Fibroblast of skin of abdomen (primary cell): ENCODE measurements at places on chromosomes 5 and 9.

DNA sequence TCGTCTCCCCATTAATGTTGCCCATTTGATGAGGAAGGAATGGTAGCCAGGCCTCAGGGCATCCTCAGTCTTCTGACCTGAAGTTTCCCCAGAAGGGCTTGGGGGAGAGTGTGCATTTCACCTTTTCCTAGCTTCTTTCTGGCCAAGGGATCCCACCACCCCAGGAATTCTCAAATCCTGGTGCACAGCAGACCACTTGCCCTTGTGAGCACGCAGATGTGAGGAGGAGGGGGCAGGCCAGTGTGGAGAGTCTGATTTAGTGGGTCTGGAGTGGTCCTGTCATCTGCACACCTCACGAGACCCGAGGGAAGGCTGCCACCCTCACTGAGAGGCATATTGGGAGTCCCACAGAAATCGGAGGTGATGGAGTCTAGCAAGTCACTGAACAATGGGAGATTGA lies 64.3 kb downstream of the CXXC5 start:
- no peak for DNase-seq

DNA sequence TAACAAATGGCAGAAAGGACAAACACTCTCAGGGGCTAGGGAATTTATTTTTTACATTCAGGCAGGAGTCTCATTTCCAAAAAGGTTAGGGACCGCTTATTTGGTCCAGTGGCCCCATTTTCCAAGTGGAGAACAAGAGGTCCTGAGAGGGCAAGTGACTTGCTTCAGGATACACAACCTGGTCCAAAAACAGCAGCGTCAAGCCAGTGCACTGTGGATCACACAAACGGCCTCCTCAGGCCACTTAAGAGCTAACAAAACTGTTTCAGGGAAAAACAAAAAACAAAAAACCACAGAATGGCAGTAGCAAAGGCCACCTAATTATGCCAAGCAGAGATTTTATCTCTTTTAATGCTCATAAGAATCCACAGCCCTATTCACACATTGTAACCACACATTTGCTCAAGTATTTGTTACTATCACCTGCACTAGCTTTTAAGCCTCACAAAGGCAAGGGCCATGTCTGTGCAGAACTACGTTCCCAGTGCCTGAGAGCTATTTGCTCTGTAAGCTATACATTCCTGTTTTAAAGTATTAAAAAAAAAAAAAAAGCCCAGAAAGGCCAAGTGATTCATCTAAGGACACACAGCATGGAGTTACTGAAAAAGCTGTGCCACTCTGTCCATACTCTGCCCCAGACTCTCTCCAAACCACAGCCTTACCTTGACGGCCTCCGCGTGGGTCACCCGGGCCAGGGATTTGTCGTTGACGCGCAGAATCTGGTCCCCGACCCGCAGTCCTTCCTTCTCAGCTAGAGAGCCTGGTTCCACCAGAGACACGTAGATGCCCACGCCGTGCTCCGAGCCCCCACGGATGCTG lies 1.5 kb downstream of the WHRN start:
- DNase-seq = no peak

DNA sequence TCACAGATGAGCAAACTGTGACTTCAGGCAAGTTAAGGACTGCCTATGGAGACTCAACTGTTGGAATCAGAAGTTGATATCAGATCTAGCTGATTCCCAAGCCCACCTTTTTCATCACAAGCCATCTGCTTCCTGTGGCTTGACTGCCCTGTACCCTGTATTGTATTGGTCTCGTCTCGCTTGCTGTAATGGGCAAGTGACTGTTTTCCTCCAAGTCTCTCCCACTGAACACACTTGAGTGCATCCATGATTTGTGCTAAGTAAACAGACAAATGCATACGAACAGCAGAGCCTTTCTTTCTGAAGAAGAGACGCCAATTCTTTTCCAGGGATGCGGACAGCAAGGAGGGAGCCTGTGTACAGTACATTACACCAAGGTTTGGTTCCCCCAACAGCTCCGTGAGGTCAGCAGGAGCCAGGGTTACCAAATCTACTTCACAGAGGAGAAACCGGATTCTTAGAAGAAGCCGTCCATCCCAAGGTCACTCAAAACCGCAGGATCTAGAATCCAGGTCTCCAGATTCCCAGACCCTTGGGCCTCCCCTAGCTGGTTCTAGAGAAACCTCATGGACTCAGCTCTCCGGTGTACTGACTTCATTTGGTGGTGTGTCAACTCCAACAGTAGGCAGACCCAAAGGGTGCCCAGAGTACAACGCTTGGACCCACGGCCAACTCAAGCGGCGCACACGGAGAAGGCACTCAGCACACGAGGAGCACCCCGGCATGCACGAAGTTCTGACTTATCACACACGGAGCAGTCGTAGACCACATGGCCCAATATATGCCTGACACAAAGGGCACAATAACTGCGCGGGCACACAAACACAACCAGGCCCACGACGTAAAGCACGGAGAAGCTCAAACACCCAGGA lies 1.1 kb downstream of the BAG1 start:
- DNase-seq = peak; percentile 23

- peak; percentile 64 for DNase-seq
Measured at GRCh38 chr5:73815631-73816030, 189.6 kb downstream of the ARHGEF28 start.

DNA sequence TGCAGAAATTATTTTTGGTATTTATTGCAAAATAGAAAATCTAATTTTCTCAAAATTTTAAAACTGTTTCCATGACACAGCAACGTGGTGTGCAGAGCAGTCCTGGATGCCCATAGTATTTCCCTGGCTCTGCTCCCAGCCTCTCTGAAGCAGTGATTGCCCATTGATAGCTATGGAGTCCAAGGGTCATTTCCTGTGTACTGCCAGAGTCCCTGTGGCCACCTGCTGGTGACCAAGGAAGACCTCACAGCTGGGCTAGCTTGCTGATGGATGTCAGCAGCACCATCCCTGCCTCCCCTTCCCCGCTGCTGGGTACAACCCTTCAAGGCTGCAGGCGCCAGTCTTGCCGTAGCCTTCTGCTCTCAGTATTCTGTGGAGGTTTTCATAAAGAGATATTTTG lies 184.1 kb downstream of the DIRAS2 start:
- DNase-seq = no peak

GRCh38 chr9:131915181-131915580 lies 164.5 kb downstream of the MED27 start:
- peak; percentile 58 for DNase-seq

DNA sequence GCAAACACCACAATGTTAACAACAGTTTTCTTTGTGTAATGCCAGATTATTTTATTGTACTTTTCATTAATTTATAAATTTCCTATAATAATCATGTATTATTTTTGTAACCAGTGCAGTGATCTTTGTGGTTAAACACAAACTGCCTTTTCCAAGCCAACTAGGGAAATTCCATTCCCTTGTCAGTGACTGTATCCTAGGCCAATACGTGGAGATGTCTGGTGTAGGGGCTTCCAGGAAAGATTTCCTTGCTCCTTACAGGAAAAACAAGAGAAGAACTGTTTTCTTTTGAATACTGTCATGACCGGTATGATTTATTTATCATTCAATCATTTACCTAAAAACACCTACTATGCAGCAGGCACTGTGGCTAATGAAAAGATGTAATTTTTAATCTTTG lies 31.4 kb downstream of the FANCC start:
- peak; percentile 8 for DNase-seq

GRCh38 chr5:3954633-3955032 lies 359.0 kb downstream of the IRX1 start:
- no peak for DNase-seq

- no peak for DNase-seq
Measured at GRCh38 chr5:133409210-133409674, 203.1 kb downstream of the FSTL4 start.

DNA sequence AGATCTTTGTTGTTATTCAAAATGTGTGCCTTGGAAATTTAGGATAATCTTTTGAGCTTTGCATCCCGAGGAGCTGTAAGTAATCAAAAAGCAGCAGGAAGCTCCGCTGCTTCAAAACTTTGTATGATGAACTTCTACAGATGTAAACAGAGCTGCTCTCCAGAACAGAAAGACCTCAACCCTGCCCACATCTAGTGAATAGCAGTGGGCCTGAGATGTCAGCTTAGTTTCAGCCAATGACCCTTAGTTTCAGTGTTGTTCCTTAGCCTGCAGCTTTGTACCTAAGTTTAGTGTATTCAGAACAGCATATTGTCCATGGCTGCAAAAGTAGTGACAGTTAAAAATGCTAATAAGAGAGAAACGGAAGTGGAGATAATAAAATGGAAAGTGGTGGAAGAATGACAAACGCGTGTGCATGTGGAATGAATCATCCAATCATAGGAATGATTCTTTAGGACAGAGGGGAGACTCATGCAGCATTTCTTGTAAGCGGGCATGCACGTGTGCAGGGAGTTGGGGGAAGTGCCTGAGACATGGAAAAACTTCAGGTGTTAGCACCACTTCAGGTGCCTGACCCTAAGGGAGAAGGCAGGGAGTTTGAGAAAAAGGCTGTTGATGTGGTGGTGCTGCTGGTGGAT lies 24.9 kb downstream of the SNX24 start:
- peak; percentile 73 for DNase-seq

GRCh38 chr5:150307617-150308426 lies 5.1 kb upstream of the ARSI start:
- no peak for DNase-seq

GRCh38 chr9:18299449-18299848 lies 174.5 kb upstream of the ADAMTSL1 start:
- peak; percentile 31 for DNase-seq

GRCh38 chr9:108166519-108166918 lies 677.0 kb upstream of the KLF4 start:
- no peak for DNase-seq

DNA sequence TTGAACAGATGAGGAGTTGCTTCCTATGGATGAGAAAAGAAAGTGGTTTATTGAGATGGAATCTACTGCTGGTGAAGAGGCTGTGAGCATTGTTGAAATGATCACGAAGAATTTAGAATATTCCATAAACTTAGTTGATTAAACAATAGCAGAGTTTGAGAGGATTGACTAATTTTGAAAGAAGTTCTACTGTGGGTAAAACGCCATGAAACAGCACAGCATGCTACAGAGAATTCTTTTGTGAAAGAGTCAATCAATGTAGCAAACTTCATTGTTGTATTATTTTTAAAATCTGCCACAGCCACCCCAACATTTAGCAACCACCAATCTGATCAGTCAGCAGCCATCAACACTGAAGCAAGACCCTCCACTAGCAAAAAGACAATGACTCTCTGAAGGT lies 309.1 kb downstream of the SPOCK1 start:
- peak; percentile 53 for DNase-seq

DNA sequence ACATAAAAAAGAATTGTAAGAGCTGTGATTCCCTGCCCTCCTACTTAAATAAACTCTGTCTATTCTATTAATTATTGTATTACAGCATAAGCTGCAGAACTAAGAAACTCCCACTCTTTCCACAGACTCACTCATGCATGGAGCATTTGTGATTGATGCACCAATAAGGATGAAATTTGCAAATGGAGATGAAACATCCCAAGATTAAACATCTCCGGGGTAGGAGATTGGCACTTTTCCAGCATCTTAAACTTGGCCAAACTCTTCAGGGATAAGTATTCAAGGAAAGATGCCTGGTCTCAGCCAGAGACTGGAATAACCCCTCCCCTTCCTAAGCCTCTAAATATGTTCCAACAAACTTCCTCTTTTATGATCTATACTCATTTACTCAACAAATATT lies 472.0 kb downstream of the ACTL7B start:
- peak; percentile 37 for DNase-seq

DNA sequence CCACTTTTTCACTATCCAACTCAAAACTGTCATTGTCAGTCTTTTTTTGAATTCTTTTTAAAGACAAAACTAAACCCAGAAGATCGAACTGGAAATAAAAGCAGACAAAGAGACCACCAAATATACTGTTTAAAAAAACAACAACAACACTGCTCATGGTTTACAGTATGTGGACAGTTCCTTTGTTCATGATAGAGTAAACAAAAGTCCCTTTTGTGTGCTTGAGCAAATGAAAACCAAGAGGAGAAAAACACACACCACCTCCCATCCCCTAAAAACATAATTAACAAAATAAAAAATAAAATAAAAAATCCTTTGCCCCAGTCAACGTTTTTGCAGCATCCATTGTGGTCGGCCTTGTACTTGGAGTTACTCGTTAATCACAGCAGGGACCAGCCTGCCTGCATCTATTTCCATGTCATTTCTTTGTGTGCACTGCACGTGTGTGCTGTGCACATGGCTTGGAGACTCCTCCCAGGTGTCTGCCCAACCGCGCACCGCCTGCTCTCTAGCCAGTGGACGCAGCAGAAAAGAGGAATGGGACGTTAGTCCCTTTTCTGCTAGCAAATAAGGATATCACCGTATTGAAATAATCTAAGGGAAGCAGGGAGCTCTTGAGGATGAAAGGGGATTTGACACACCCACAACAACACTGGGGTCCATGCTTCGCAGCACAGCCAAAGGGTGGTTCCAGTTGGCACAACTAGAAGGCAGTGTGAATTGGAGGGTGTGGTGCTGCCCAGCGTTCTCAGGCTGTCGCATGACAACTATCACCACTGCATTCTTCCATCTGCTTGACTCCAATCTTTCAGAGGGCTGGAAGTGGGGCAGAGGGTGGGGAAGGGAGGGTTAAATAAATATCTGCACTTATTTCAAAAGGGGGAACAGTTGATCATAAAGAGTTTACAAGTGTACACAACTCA lies 130.0 kb downstream of the SEMA6A start:
- DNase-seq = no peak

GRCh38 chr5:176573564-176574296 lies 24.6 kb downstream of the CDHR2 start:
- DNase-seq = peak; percentile 33

- DNase-seq = no peak
Measured at GRCh38 chr5:150114773-150115408, 28.5 kb upstream of the CSF1R start.

GRCh38 chr9:26677965-26678706 lies 214.5 kb downstream of the CAAP1 start:
- no peak for DNase-seq

DNA sequence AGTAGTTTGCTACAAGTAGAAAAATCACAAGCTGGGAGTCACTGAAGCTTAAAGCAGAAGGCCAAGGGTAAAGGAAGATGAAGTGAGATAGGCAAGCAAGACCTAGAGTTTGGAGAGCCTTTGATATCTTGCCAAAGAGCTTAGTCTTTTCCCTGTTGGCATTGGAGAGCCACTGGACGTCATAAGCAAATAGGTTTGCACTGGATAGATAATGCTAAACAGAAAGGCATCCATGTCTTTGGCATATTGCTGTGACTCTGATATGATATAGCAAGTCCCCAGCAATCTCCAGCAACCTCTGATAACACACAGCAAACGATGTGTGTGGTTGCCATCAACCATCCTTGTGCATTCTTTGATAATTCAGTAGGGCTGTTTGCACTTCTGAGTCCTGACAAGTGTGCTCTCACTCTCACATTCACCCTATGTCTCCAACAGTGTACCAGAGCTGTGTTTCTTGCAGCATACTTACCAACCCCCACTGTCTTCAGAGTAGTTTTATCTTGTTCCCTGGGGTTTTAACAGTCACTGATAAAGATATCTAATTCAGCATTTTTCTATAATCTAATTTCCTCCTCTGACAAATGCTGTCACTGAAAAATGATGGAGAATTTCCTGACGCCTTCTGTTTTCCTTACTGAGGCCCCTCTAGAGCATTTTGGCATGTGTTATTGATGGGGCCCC lies 16.9 kb upstream of the FREM1 start:
- DNase-seq = no peak
